ENCODE measurements at places on chromosomes 11 and 22.

DNA sequence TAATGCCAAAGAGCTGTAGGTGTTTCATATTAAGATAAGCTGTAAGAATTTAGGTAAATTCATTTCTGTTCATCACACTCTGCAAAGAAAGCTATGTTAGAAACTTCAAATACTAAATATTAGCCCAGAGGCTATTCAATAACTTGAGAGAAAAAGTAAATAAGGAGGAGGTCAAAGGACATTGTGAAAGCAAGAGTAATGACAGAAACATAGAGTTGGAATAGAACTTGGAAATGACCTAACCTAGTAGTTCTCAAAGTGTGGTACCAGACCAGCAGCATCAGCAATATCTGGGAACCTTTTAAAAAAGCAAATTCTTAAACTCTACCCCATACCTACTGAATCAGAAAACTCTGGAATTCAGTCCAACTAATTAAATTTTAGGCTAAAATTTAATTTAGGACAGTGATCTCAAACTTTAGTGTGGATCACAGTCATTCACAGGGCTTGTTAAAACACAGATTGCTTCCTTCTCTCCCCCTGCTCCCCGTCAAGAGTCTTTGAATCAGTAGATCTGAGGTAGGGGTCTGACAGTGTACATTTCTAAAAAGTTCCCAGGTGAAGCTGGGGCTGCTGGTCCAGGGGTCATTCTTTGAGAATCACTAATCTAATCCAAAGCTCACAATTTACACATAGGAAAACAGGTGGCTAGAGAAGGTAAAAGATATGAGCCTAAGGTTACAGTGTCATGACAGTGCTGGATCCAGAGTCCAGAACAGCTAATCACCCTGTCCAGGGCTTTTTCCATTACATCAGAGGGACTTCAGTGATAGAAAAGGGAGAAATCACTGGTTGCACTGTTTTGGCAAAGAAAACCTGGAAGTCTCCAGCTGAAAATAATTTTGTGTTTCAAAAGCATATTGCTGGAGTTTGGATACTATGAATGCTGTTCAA lies 241.1 kb downstream of the SOX6 start:
- DNase-seq: no peak

- DNase-seq: no peak
Measured at GRCh38 chr11:59801981-59802638, 8.5 kb downstream of the MRPL16 start.

DNA sequence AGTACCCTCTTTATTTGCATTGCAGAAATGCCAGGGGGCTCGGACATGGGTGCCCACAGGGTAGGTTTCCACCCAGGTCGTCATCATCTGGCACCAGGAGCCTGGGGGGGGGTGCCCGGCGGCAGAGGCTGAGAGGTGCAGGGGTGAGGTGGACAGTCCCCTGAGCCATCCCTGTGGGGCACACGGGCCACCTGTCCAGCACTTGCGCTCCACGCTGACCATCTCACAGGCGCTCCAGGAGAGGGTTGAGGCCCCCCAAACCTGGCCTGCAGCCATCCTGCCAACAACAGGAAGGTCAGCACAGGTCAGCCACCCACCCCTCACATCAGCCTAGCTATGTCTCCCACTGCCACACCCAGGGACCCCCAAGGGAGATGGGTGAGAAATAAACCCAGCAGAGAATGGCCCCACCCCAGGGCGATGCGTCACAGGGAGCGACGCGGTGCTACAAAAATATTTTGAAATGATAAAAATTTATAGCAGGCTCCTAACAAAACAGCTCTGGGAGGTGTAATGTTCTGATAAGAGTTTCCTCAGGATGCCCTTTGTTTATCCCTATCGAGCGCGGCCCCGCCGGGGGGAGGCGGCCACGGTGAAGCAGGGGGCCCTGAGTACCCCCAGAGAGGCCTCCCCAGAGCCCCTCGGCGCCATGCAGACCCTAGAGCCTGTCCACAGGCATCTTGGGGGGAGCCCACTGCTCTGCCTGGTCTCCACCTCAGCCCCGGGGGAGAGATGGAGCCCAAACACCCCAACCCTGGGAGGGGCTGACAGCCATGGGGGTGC lies 21.0 kb upstream of the GNB1L start:
- DNase-seq: no peak

DNA sequence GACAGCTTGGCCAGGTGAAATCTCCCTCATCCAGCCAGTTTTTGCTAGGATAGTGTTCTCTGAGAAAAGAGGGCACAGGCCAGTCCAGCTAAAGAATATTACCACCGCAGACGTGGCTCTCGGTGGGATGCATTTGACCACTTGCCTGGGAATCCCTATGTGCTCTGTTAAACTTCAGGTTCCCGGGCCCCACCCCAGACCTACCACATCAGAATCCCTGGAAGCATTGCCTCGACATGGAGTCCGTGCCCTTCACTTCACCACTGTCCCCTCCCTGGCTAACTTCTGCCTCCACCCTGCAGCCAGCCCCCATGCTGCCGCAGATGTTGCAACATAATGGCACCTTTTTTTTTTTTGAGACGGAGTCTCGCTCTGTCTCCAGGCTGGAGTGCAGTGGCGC lies 56.9 kb upstream of the EMID1 start:
- DNase-seq: no peak

Data from inflammatory macrophage (primary cell).